ENCODE measurements at places on chromosomes 16 and 17. TPM values are rescaled to one million over a fixed set of nuclear protein-coding genes. Genes with fewer than 3 reads are reported as not detected.

GRCh38 chr17:7014995-7015958 is 2.9 kb downstream of the RNASEK start:
- no peak for DNase-seq

GRCh38 chr17:50943575-50943933 is 77.4 kb upstream of the TOB1 start:
- DNase-seq: no peak

DNA sequence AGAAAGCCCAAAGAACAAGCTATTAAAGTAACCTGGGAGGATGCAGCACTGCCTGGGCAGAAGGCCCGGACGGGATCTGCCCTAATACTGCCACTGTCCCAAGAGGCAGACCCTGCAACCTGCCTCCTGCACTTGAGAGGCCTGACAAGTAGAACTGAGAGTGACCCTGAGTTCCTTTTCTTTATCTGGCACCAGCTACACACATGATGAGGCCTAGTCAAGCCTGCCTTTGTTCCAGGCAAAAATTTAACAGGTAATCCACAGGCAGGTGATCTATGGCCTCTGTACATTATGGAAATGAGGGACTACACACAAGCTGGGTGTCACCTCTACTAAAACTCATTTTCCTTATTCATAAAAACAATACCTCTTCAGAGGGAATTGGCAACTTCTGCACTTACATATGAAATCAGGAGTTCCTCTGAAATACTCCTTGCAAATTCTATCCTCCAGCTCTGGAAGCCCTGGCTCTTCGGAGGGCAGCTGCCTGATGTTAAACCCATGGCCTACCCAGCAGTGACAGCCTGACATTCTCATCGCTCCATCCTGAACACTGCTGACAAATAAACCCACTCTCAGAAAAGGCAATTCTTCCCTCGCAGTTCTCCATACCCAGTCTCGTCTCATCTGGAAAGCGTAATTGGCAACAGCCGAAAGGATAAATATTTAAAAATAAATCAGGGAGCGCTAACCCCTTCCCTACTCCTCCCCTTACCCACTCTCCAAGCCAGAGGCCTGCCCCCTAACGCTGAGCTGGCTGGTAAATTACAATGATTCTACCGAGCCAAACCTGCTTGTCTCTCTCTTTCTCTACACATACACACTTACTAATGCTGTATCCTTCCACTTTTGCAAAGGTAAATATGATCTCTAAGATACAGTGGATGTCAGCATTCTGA is 2.5 kb upstream of the ZFHX3 start:
- DNase-seq: no peak

- DNase-seq: no peak
Measured at GRCh38 chr16:70590722-70591415, 55.5 kb upstream of the IL34 start.

- DNase-seq: no peak
Measured at GRCh38 chr16:19145010-19145409, 23.0 kb upstream of the SYT17 start.

- no peak for DNase-seq
Measured at GRCh38 chr16:66622863-66623262, 18.4 kb downstream of the CMTM3 start.

DNA sequence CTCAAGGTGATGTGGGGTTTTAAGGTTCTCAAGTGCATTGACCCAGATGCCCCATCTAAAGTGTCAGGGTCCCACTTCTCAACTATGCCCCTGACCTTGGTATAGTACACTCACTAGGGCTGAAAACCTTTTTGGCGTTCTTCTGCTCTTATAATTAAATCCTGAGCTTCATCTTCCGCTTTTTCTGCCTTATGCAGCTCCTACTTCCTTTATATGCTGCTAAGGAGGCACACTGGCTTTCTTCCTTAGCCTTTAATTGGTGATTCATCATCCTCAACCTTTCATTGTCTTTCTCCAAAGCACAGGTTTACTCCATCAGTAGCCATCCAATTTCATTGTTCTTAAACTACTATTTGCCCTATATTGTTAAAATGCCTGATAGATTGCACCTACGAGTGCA is 5.3 kb upstream of the NF1 start:
- DNase-seq: no peak

DNA sequence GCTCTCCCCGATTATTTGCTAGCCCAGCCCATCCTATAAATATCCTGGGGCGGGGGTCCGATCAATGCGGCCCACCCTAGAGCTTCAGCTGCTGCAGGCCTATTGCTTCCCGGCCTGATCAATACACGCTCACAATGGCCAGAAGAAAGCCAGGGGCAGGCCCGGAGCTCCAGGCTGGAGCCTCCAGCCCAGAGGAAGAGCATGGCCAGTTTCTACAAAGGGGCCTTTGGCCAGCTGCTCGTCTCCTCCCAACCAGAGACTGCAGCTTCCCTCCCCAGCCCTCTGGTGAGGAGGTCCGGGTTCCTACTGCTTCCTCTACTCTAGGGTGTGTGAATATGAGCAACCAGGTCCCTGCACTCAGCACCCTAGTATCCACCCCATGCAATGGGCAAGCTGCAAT is 36.7 kb downstream of the SALL1 start:
- DNase-seq: no peak

GRCh38 chr16:1890024-1890707 is 18.2 kb upstream of the MEIOB start:
- no peak for DNase-seq

GRCh38 chr16:55433535-55433934 is 45.5 kb upstream of the MMP2 start:
- no peak for DNase-seq

- no peak for DNase-seq
Measured at GRCh38 chr17:81534157-81535006, 6.2 kb downstream of the FSCN2 start.

GRCh38 chr17:27294689-27295630 is 1.0 kb downstream of the WSB1 start:
- peak; percentile 12 for DNase-seq

GRCh38 chr17:75783069-75783783 is 1.4 kb upstream of the UNK start:
- no peak for DNase-seq

DNA sequence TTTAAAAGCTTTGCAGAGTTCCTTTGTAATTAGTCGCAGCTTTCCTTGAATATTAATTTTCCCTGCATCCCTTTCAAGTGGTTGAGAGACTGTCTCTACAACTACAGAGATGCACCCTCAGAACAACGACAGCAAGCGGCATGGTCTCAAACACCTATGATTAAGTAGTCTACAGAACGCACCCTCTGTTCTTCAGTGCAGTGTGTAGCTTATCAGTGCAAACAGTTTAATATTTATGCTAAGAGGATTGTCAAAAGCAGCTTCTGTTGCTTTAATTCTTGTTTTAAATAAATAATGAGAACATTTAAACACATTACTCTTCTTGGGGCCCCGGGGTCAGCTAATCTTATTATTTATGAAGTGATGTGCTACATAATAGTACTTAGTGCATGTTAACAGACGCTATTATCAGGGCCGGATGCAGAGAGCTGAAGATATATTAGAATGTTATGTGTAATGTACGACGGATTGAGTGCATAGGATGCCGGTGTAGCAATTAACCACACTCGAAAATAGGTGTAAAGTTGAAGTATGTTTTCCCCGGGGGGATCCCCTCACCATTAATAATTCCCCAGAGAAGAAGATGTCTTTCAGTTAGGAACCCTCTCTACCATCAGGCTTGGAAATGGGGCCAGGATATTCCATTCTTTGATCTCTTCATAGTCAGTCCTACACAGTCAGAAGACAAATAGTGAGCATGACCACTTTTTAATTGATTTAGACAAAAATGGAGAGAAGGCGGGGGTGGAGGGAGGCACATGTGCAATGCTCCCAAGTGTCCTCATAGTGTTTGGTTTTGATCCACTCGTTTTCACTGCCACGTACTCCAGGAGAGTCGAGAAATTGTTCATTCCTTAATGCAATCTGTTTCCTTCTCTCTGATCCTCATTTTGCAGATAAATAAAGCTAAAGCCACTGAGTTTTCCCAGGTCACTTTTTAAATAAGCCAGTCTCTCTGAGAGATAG is 176.3 kb downstream of the IRX3 start:
- no peak for DNase-seq

- no peak for DNase-seq
Measured at GRCh38 chr16:8572063-8572918, 18.0 kb downstream of the TMEM114 start.

DNA sequence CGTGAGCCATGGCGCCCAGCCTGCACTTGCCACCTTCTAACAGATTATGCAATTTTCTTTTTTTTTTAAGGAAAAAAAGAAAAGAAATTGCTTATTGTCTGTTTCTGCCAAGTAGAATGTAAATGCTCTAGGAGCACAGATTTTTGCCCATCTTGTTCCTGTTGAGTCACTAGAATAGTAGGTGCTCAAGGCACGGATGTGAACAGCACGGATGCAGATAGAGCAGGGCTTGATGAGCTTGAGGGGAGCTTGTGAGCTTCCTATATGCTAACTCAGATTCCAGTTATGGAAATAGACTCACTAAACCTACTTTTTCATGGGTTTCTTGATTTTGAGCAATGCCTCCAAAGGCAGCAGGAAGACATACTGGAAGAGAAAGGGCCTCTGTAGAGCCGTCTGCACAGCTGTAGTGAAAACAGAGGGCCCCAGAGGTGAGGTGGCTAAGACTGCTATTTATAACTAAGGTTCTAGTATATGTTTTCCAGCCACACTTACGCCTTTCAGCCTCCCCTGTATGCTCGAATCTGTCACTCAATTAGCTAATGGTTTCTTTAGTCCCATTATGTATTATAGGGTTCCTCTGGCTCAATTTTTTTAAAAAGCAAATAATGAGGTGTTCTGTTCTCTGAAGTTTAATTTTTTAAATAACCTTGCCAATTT is 72.8 kb downstream of the WWP2 start:
- DNase-seq: no peak

DNA sequence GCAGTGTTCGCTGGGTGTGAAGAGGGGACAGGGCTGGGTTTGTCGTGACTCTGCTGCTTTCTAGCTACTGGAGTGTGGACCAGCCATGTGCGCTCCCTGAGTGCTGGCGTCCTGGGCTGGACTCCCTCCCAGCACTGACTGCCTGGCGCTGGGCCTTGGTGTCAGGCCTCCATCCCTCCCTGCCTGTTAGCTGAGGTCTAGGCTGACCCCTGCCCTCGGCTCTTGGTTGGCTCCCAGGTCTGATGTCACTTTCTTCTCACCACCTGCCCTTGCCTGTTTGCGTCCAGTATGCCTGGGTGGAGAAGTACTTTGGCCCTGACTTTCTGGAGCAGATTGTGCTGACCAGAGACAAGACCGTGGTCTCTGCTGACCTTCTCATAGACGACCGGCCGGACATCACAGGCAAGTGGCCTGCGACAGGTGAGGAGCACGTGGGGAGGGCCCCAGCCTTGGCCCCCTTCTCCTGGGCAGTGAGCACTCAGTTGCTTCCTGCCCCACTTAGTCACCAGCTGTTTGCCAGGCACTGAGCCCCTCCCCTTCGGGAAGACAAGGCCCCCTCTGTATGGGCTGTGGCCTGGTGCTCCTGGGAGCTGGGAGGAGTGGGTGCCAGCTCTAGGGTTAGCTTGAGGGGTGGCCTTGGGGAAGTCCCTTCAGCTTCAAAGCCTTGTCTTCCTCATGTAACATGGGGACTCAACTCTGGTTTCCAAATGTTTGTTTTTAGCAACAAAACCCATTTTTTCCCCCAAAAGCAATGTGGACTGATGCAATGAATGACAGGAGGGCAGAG is 41.5 kb downstream of the NT5M start:
- no peak for DNase-seq

The HOXB6 gene
- 11.5 TPM for total RNA-seq

The DNAH9 gene
- total RNA-seq: 18.6 TPM

The AMZ2 gene
- 87.5 TPM for total RNA-seq

The ETV4 gene
- total RNA-seq: 55.0 TPM

The KRTAP2-2 gene
- total RNA-seq: not detected

The DNAAF8 gene
- total RNA-seq: 0.68 TPM
